Transverse colon (tissue), 4 donors: ENCODE measurements at places on chromosomes 2 and 18. TPM values are rescaled to one million over a fixed set of nuclear protein-coding genes. Genes with fewer than 3 reads are reported as not detected.
A peak's percentile ranks its signal among the peaks of the same experiment; 100 is the strongest.

Gene ANKRD30BL
- not detected for total RNA-seq

Gene PCARE
- not detected for total RNA-seq

DNA sequence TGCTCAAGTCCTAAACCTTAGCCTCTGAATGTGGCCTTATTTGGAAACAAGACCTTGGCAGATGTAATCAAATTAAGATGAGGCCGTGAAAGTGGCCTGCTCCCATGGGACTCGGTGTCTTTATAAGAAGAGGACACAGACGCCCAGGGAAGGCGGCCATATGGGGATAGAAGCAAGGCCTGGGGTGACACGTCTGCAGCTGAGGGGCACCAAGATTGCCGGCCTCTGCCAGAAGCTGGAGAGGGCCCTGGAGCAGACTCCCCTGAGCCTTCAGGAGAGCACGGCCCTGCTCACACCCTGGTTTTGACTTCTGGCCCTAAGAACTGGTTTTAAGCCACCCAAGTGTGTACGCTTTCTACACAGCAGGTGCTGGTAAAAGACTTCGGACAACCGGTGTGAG is 29.2 kb upstream of the SALL3 start:
- DNase-seq: no peak

- DNase-seq: no peak
Observed at GRCh38 chr18:62897153-62897552, 181.8 kb downstream of the PHLPP1 start.

DNA sequence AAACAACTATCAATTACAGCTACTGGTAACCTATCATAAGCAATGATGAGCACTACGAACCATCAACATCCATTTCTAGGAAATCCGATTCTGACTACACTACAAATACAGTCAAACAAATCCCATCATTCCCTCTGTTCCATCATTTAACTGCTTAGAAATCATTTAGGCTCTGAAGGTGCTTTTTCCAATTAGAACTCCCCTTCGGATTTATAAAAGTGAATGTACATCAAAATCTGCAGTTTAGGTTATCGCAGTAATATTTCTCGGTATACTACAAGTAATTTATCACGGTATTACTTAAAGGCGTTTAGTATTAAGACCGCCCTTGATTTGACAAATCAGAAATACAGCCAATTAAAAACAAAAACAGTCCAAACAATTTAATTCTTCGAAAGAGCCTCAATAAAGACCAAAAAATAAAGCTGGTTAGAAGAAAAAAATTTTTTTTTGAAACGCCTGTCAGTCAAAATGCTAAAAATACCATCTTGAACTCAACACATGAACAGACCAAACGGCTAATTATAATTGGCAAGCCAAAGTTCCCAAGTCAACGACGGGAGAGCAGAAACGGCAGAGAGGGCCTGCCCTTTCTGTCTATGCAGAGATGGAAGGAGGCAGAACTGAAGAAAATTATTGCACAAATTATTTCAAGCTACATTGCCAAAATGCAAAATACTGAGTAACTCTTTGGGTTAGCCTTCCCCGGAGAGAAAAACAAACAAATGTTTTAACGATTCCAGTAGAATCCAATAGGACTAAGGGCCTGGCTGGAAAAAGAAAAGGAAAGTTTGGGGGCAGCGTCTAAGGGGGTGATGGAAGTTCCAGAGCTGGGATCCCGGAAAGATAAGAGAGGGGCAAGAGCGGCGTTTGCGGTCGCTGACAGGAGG is 1.2 kb downstream of the VPS54 start:
- peak; percentile 19 for DNase-seq

GRCh38 chr2:217609952-217610351 is 392.8 kb downstream of the TNS1 start:
- DNase-seq: no peak

DNA sequence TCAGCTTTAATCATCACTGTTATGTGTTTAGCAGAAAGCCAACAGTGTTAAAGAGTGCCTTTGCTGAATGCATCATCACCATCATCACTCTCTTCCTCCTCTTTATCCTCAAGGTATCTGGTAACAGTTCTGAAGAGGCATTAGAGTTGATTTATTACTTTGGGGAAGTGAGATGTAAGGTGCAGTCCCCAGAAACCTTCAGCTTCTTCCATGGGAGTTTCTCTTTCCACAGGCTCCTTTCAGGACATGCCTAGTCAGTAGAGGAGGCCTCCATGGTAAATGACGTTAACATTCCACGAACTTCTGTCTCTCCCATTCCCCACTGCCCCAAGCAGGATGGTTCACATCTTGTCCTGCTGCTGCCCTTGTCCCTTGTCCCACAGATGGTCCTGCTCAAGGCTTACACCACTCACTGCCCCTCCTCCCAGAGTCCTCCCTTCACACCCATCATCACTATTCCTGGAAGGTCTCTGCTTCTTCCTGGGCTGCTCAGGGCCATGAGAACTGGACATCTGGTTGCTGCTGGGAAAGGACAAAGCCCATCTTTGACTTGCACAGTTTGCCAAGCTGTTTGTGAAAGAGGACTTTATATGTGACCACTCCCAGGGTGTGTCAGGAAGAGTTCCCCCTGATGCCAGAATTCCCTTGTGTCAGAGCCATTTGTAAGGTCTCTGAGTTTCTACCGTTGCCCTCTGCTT is 5.3 kb upstream of the REG1A start:
- no peak for DNase-seq

- DNase-seq: no peak
Observed at GRCh38 chr2:220451438-220451837, 824.0 kb downstream of the SLC4A3 start.

GRCh38 chr18:60329131-60329530 is 43.4 kb downstream of the MC4R start:
- DNase-seq: no peak

GRCh38 chr2:133362061-133362476 is 206.2 kb downstream of the NCKAP5 start:
- DNase-seq: no peak

DNA sequence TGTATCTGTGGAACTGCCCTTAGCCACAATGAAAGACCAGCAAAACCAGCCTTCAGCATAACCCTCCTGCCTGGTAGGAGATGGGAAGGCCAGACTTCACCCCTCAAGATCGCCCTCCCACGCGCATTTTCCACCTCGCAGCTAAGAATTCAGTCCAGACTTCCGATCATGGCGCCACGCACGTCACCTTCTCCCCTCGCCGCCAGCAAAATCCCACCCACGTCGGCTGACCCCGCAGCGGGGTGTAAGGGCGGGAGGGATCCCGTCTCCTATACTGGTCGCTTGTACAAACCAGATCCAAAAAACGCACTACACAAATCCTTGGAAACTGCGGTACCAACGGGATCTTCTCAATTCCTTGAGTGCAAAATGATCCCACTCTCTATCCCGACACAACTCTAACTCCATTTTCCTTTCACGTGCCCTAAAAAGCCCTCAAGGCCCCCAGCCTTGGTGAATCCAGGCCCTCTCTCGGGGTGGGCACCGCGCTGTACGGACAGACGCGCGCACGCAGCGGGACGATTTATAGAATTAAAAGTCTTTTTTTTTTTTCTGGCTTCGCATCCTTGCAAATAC is 1.0 kb upstream of the BMPR2 start:
- DNase-seq: peak; percentile 57

GRCh38 chr2:53740170-53740569 is 27.4 kb upstream of the CHAC2 start:
- DNase-seq: no peak

DNA sequence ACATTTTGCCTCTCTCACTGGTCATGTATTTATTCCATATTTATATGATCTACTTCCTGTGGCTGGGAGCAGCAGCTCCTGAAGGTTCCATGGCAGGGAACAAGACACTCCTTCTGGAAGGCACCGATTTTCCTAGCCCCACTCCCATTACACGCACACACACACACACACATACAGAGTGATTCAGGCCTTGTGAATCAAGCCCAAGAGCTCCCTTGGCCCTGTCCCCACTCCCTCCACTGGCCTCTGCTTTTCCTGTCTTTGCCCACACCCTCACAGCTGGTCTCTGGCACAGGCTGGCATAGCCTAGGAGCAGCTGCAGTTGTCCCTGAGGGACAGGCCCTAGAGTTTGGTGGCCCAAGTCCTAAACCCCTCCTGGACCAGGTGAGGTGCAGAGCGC is 201.7 kb downstream of the NAPG start:
- no peak for DNase-seq

DNA sequence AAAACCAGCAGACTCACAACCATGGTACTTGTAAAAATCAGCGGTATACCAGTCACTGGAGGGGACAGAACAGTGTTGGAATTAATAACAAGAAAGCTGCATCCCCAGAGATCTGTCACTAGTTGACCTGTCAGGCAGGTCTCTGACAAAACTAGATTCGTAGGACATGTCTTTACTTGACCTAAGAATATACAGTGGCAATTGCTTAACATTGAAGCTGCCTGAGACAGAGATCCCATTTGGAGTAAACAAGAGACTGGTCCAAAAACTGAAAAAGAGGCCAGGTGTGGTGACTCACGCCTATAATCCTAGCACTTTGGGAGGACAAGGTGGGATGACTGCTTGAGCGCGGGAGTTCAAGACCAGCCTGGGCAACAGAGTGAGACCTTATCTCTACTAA is 7.2 kb upstream of the SS18 start:
- DNase-seq: no peak
